ENCODE measurements at places on chromosomes 1 and 21.

GRCh38 chr1:245370905-245371581 is 216.3 kb downstream of the KIF26B start:
- DNase-seq, result no peak

GRCh38 chr1:184958554-184959353 is 15.6 kb downstream of the NIBAN1 start:
- DNase-seq, result no peak

DNA sequence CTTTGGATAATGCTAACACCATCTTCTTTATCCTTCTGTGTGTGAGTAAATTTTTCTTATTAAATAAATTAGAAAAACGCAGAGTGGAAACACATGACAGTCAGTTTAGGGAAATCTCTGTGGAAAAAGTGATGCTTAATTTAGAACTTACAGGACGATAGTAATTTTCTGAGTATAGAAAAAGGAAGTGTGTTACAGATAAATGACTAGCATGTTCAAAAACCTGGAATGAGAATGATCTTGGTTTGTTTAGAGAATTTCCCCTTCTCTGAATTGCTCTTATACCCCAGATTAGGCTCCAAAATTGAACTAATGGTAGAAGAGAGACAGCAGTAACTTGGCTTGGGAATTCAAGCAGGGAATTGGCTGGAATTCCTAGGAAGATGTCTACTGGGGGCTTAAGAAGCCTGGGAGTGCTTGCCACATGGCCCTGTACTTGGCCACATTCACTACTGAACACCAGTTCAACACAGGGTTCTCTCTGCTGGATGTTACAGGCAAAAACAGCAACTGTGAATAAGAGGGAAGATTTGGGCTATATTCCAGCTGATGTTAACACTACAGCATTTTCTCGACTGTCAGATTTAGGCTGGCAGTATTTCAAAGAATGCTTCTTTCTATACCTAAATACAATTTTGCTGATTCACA is 1004.2 kb downstream of the TTLL7 start:
- no peak for DNase-seq

DNA sequence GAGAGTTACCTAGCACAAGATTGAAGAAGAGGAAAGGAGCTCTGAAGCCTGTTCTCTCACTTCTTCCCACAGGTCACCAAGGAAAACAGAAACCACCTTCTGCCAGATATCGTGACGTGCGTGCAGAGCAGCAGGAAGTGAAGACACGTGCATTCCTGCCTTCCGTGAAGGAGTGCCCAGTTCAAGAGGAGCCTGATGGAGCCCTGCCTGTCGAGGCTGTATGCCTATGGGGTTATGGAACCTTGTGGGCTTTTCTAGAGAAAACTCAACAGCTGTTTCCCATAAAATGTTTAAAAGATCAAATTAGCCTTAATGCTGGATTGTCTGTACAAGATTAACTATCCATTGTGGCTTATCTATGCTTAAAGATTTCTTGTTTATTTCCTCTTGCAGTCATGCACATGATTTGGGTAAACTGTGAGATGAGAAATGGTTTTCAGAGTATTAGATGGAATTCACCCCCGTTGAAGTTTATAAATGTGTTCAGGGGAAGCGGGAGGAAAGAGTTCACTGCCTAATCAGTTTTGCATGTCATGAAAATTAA is 27.8 kb downstream of the NTPCR start:
- no peak for DNase-seq

DNA sequence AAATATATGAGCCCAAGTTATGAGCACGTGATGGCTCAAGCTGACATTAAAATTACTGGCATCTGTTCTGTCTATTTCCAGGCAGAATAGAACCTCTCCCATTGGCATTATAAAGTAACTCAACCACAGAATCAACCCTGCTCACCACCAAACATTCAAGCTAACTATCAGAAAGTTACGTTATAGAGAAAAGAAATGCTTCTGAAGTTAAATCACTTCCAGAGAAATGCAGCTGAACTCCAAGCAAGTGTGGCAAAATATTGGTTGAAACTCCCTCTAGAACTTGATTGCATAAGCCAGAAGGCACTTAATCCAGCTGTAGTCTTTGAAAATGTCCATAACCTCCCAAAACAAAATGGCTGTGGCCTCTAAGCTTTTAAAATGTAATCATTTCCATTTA is 36.2 kb upstream of the UBE2U start:
- no peak for DNase-seq

DNA sequence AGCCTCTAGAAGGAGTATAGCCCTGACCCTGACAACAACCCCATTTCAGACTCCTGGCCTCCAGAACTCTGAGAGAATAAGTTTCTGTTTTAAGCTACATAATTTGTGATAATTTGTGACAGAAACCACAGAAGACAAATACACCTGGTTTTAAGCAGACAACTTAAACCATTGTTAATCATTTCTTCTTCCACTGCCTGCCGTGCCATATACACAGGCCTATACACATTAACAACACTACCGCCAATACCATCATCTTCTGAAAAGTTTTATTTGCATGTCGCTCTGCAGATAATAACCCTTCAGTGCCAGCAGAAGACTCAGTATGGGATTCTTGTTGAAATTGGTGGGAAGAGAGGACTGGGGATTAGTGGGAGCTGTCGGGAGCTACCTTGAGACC is 39.9 kb upstream of the KRTAP19-8 start:
- DNase-seq, result no peak

- no peak for DNase-seq
Observed at GRCh38 chr21:17921579-17922530, 102.7 kb upstream of the C21orf91 start.

DNA sequence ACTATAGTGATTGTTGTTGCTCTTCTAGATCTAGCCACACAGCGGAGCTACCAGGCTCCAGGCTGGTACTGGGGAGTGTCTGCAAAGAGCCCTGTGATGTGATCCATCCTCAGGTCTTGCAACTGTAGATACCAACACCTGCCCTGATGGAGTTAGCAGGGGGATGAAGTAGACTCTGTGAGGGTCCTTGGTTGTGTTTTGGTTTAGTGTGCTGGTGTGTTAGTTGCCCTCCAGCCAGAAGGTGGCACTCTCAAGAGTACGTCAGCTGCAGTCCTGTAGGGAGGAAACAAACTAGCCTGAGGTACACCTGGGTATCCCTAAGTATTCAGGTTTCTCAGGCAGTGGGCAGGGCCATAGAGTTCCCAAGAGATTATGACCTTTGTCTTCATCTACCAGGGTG is 81.2 kb upstream of the TMPRSS2 start:
- no peak for DNase-seq

DNA sequence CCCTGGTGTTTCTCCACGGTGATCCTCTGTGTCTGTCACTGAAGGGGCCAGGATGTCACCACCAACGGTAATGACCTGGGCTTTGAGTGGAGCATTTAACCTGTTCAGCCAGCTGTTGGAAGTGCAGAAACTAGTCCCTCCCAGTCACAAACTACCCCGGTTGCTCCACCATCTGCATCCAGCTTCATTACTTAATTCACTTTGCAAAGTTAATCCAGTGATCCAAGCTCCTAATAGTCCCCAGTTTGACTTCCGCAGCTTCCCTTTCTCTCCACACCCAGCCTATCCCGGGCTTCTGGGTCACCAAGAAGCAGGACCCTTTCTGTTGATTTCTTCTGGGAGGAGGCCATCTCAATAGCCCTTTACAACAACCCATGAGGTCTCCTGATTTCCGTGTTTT is 63.5 kb downstream of the MDM4 start:
- no peak for DNase-seq

DNA sequence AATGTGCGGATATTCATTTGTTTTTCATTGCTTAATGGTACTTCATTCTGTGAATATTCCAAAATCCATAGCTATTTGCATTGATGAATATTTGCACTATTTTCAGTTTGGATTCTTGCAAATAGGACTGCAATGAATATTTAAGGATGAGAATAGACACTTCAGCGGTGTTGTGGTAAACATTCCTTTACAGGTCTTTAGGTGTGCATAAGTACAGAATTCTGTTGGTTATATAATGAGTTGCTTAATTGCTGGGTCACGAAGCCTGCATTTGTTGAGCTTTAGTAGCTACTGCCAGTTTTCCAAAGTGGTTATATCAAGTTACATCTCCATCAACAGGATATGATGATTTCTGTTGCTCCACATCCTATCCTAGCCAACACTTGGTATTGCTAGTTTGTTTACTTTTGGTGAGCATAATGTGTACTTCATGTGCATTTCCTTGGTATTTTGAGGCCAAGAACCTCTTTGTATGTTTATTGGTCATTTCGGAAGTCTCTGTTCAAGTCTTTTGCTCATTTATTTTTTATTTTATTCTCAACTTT is 64.2 kb upstream of the CYYR1 start:
- DNase-seq, result no peak

Measured in CD8-positive, alpha-beta memory T cell (primary cell).